ENCODE measurements at places on chromosomes 6 and 20.

DNA sequence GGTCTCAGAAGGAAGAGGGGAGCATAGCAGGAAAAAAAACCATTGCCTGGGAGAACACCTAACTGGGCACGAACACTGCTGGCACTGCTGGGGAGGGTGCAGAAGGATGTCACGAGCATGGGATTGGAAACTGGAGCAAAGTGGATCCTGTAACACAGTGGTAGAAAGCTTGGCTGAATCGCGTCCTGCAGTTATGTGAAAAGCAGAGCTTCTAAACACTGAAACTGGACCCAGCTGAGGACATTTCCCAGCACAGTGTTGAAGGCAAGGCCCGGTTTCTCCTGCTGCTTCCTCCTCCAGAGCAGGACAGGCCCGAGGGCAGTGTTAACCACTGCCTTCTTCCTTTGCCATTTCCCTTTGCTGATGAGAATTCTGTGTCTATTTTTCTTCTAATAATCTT, 6.7 kb downstream of the APMAP start:
- no peak for DNase-seq

- DNase-seq, result no peak
Measured at GRCh38 chr20:25071734-25072133, 10.2 kb downstream of the VSX1 start.

- DNase-seq, result no peak
Measured at GRCh38 chr6:81843302-81843701, 90.8 kb upstream of the TENT5A start.

GRCh38 chr6:43515808-43516207, 918 bp downstream of the YIPF3 start:
- no peak for DNase-seq

DNA sequence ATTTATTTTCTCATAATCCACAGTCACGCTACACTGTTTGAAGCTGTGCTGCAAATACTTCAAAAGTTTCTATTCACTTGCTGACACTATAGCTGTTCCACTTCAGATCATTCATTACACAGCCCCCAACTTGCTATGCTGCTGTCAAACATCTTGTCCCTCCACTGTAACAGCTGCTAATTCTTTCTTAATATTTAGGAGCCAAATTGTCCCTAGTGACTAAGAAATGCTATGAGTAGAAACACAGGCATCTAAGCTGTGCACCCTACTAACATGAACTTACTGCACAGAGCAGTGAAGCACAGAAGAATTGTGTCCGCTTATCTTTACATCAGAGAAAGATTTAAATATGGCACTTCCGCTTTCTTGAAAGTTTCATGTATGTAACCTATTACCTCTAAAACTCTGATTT, 91.3 kb downstream of the PDE10A start:
- DNase-seq, result no peak

- no peak for DNase-seq
Measured at GRCh38 chr6:145736661-145737144, 1.4 kb upstream of the EPM2A start.

- DNase-seq, result peak; percentile 86
Measured at GRCh38 chr20:31968291-31969126, 558 bp downstream of the XKR7 start.

DNA sequence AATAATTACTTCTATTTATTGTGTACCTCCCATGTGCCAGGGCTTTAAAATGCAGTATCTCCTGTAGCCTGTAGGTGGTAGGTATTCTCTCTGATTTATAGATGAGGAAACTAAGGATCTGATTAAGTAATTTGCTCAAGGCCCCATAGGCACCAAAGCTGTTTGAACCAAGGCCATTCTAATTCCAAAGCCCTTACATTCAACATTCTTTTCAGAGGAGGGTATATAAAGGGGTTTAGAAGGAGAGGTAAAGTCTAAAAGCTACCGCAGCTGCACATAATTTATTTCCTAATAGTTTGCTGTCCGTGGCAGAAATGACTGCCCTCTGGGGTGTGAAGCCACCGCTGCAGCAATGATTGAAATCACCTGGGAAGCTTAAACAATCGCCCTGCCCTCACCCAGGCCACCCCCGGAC, 95.0 kb upstream of the FAM8A1 start:
- DNase-seq, result no peak

GRCh38 chr6:99575544-99576227, 7.2 kb upstream of the CCNC start:
- DNase-seq, result no peak

DNA sequence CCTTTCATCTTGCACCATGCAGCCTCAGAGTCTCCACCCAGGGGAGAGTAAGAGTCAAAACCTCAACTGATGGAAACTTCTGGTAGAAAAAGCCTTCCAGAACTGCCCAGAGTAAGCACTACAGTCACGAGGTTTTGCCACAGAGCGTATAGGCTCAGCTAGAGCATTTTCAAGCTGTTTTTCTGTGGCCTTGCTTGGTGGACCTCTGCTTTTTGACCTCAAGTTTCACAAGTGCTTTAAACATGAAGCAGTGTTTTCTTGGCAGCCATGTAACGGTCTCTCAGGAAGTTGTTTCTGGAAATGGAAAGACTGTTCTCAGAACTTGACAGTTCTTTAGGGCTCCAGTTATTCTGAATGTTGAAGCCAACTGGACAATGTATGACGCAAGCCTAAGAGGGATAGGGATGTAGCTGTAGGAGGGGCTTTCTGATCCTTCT, 146.5 kb downstream of the ZDHHC14 start:
- peak; percentile 74 for DNase-seq

GRCh38 chr6:402901-403658, 11.5 kb downstream of the IRF4 start:
- DNase-seq, result no peak

- DNase-seq, result no peak
Measured at GRCh38 chr6:17865798-17866725, 121.4 kb downstream of the KIF13A start.

DNA sequence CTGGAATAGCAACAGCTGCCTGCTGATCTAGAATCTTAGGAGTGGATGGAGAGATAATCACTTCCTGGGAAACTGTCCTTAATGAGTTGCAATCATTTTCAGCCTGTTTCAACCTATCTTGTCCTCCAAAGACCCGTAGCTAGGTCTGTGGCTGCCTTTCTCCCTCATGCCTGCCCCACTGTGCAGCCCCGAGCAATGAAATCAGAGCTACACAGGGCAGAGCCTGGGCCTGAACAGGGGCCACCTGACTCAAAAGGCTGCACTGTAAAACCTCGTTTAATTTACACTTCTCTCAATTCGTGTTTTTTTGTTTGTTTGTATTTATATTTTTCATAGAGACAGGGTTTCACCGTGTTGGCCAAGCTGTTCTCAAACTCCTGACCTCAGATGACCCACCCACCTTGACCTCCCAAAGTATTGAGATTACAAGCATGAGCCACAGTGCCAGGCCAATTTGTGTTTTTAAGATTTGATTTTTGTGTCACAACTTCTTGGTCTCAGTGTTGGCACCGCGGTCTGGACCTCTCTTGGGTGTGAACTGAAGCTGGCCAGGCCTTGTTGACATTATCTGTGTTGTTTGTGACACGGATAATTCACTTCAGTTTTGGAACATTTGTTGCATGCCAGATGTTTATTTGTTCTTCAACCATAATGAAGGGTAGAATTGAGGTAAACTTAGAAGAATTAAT, 21.5 kb downstream of the GGTLC1 start:
- no peak for DNase-seq

GRCh38 chr6:161439093-161439492, 165.2 kb upstream of the AGPAT4 start:
- no peak for DNase-seq

- no peak for DNase-seq
Measured at GRCh38 chr20:61487346-61487996, 235.4 kb downstream of the CDH4 start.

- DNase-seq, result no peak
Measured at GRCh38 chr6:47380251-47380650, 70.5 kb upstream of the TNFRSF21 start.

GRCh38 chr6:28251661-28252008, 434 bp downstream of the ZKSCAN4 start:
- DNase-seq, result peak; percentile 62

DNA sequence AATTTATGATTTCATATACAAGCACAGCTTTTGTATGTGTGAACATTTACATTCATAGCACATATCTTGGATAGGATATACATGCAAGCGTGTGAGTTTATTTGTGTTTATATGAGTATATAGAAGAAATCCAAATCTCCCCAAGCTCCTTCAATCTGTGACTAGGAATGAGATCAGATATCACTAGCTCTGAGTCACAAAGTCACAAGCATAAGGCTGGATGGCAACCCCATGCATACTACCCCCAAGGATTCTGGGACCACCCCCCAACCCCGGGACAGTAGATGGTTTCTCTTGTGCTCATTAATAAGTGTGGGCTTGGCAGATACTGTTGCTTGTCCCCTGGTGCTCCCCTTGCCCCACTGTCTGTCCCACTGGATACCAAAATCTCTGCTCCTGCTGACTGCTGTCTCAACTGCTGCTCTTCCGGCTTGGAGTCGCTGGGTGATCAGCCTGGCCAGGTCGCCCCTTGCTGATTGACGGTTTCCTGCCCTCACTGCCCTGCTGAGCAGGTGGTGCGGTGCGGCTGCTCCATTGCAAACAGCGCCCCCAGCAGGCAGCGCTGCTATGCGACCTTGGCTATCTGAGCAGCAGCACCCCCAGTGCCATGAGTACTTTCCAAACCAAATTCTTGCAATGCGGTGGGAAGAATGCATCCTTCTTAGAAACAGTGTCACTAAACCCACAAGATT, 279.4 kb downstream of the CD83 start:
- DNase-seq, result no peak

GRCh38 chr20:25573288-25574251, 11.8 kb downstream of the NINL start:
- DNase-seq, result no peak

- no peak for DNase-seq
Measured at GRCh38 chr20:41320976-41321375, 3.4 kb upstream of the ZHX3 start.

GRCh38 chr6:15518878-15519277, 143.9 kb downstream of the DTNBP1 start:
- DNase-seq, result no peak

- no peak for DNase-seq
Measured at GRCh38 chr6:35164277-35164676, 23.1 kb upstream of the TCP11 start.

GRCh38 chr20:38059832-38060231, 26.3 kb downstream of the RPRD1B start:
- DNase-seq, result no peak

DNA sequence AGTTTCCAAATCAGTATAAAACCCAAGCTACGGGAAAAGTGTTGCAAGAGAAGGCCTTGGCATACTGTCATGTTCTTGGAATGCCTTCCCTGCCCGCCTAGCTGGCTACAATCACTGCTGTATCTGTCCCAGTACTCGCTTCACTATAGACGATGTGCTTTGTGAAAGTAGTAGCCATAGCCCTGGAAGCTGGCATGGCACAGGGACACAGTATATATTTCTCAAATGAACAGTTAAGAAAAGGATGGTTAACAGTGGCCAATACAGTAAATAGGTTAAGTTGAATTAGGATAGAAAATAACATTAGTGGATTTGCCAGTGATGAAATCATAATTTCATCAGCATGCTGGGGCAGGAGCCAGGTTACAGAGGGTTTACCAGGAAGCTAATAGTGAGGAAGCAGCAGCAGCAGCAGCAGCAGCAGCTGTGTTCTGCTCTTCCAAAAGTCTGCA, 499.3 kb downstream of the CDKAL1 start:
- no peak for DNase-seq

- no peak for DNase-seq
Measured at GRCh38 chr6:1240766-1241318, 71.1 kb upstream of the FOXQ1 start.

- no peak for DNase-seq
Measured at GRCh38 chr20:8443464-8444072, 311.5 kb downstream of the PLCB1 start.

- no peak for DNase-seq
Measured at GRCh38 chr20:47999166-47999565, 213.9 kb upstream of the SULF2 start.

GRCh38 chr6:5424726-5425125, 163.4 kb downstream of the FARS2 start:
- DNase-seq, result no peak

DNA sequence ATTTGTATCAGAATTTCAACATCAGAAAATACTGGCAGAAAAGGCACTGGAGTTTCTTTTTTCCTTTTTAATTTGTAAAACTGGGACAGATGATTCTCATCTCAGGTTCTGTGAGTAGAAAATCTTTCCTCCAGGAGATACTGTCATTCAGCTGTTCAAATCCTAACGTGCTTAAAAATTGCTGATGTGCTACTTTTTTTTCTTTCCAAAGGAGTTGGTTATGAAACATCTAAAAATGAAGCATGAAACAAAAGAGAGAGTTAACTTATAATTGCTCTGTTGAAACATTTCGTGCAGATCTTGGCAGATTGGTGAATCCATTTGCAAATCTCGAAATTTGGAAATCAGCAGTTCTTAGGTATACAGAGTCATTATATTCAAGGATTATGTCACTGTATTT, 622.6 kb downstream of the RNF144B start:
- no peak for DNase-seq

- DNase-seq, result no peak
Measured at GRCh38 chr6:19158586-19158985, 678.6 kb upstream of the ID4 start.

- DNase-seq, result no peak
Measured at GRCh38 chr6:33839399-33840047, 35.7 kb upstream of the MLN start.

DNA sequence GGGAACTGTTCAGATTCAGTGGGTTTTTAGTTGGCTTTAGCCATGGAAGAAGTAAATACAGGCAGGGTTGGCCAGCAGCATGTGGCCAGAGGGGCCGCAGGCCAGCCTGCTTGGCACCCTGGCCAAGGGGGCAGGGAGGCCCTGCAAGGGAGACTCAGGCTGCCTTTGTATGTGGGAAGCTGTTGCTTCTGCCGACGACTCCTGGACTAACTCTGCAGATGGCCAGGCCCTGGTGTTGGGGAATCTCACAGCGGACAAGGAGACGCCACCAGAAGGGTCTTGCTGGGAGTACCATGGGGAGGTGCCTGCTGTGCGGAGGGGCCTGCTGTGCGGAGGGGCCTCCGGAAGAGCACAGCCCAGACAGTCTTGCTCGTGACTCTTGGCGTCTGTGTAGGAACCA, 25.2 kb downstream of the PYGB start:
- DNase-seq, result no peak

DNA sequence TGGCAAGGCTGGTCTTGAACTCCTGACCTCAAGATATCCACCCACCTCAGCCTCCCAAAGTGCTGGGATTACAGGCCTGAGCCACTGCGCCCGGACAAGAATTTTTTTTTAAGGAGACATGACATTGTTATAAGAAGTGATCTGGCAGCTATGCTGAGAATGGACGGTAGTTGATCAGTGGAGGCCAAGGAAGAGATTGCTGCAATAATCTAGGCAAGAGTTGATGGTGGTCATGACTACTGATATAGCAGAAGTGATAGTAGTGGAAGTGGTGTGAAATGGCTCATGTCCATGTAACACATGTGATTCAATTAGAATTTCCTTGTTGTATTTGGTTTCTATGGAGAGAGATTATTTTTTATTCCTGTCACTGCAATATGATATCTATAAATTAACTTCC, 125.3 kb upstream of the CCN2 start:
- no peak for DNase-seq

GRCh38 chr6:25925876-25926275, 4.6 kb downstream of the SLC17A2 start:
- no peak for DNase-seq

Measured in natural killer cell treated with Interleukin-12 subunit alpha and Interleukin-12 subunit beta and Interleukin-15 and Interleukin-18, amount 100 ng/mL, for 72 hours (primary cell).